ENCODE measurements at places on chromosomes 2 and 18.

DNA sequence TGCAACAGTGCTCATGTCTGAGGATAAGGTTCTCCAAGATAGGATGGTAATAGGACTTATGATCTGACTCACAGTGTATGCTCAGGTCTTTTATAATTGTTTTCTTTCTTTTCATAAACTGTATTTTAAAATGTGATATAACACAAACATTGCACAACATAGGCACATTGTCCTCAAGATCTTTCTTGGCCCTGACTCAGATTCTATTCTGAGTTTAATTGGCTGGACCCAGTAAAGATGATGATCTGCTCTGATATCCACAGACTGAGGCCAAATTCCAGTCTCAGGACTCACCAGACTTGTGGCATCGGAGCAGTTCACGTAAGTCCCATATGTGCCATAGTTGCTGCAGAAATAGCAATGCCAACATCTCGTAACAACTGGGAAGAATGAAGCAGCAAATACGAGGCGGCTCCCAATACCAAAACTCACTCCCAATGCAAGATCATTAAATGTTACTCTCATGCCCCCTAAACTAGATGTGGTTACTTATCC, 448.9 kb upstream of the SLC14A2 start:
- no peaks in the 10 kb centered on the region for H3K4me1 ChIP-seq
- H3K4me3 ChIP-seq, result no peak overlapping the region
- no peak for DNase-seq
- peaks cover 7% of the 10 kb centered on the region for H3K27me3 ChIP-seq
- H3K36me3 ChIP-seq, result no peaks in the 10 kb centered on the region
- H3K27ac ChIP-seq, result no peak overlapping the region

GRCh38 chr18:13545955-13546354, 180.4 kb downstream of the FAM210A start:
- no peak overlapping the region for H3K4me3 ChIP-seq
- H3K4me1 ChIP-seq, result peaks cover 3% of the 10 kb centered on the region
- H3K27ac ChIP-seq, result no peak overlapping the region
- DNase-seq, result no peak
- no peaks in the 10 kb centered on the region for H3K27me3 ChIP-seq

GRCh38 chr2:181356526-181357130, 100.6 kb upstream of the ITGA4 start:
- H3K36me3 ChIP-seq, result no peaks in the 10 kb centered on the region
- no peak overlapping the region for H3K27ac ChIP-seq
- no peak overlapping the region for H3K4me3 ChIP-seq
- peaks cover 2% of the 10 kb centered on the region for H3K4me1 ChIP-seq

DNA sequence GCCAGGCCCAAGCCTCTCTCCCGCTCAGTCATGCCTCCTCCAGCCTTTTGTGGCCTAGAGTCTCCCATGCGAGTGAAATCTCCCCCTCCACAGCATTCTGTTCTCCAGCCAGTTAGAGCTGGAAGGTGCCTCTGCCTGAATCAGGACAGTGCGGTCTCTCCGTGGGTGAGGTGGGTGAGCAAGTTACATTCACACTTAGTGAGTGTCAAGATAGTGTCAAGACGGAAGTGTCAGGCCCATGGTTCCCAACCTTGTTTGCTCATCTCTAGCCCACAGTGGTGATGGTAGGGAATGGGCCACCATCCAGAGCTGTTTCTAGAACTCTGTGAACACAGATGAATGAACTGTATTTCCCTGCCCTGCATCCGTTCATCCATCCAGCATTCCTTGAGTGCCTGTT, 59.5 kb downstream of the LPIN1 start:
- H3K27ac ChIP-seq, result no peak overlapping the region
- peaks cover 4% of the 10 kb centered on the region for H3K4me1 ChIP-seq
- no peak overlapping the region for H3K4me3 ChIP-seq
- no peaks in the 10 kb centered on the region for H3K27me3 ChIP-seq
- peaks cover 72% of the 10 kb centered on the region for H3K36me3 ChIP-seq

DNA sequence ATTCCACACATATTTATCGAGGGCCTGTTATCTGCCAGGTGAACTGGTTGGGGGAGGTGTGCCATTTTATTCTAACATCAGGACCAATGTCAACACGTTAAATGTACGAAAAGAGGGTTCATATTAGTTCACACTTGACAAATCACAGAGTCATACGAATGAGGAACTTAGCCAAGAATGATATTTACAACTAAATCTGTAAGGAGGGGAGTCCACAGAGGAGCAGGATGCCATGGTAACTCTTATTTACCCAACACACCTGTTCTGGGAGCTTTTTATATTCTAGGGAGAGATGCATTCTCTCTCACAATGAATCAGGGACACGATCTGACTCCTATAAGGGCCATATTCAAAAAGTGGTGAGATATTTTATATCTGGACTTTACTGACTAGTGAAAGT, 144.1 kb downstream of the CDC42EP3 start:
- peaks cover 6% of the 10 kb centered on the region for H3K27me3 ChIP-seq
- DNase-seq, result no peak
- no peaks in the 10 kb centered on the region for H3K4me1 ChIP-seq
